ENCODE measurements at places on chromosomes 12 and 14. TPM values are rescaled to one million over a fixed set of nuclear protein-coding genes. Genes with fewer than 3 reads are reported as not detected.

REM2 gene
- total RNA-seq, result 0.93 TPM

VPS29 gene
- 132 TPM for total RNA-seq

SLC6A13 gene
- total RNA-seq, result 0.35 TPM

ZNF10 gene
- total RNA-seq, result 7.7 TPM

SPX gene
- 0.40 TPM for total RNA-seq

PCED1B gene
- total RNA-seq, result 44.3 TPM

KRT83 gene
- total RNA-seq, result not detected

RPS6KA5 gene
- total RNA-seq, result 48.1 TPM

GLIPR1L2 gene
- total RNA-seq, result not detected

FAM161B gene
- total RNA-seq, result 1.8 TPM

MYL6 gene
- total RNA-seq, result 1,307 TPM

PRH2 gene
- not detected for total RNA-seq

KRT77 gene
- total RNA-seq, result not detected

KLRK1 gene
- 195 TPM for total RNA-seq

PPFIBP1 gene
- 5.4 TPM for total RNA-seq

KRT75 gene
- not detected for total RNA-seq

KRT6C gene
- not detected for total RNA-seq

Data from activated CD8-positive, alpha-beta memory T cell treated with anti-CD3 and anti-CD28 coated beads, Interleukin-2, amount 10 ng/mL, durations not matched to agents 7 days and 5 days (primary cell).